Activated T-cell treated with anti-CD3 and anti-CD28 coated beads for 4 hours (primary cell): ENCODE measurements at places on chromosomes 11 and 22.

DNA sequence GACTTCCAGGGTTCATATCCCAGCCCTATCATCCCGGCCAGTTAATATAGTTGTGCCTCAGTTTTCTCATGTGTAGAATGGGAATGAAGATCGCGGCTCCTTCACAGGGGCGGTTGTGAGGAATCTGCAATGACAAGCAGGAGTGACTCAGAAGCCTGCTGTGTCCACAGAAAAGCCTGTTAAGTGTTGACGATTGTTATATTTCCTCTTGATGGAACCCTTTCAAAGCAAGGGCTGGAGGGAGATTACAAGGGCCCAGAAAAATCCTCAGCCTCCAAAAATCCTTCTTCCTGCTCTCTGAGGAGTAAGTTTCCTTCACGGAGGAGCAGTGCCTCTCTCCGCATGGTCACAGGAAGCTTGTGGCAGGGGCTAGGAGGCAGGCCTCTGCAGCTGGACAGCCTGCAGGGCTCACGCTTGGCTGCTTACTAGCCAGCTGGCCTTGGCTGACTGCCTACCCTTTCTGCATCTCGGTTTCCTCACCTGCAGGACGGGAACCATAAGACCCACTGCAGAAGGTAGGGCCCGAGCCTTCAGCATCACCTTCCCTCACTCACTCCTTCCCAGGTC, 63.4 kb downstream of the CACNG2 start:
- DNase-seq = no peak

GRCh38 chr11:91187314-91187713, 964.5 kb upstream of the CHORDC1 start:
- DNase-seq = no peak

GRCh38 chr11:45852712-45853101, 5.4 kb downstream of the CRY2 start:
- DNase-seq = no peak

- no peak for DNase-seq
Measured at GRCh38 chr11:19595499-19595839, 117.2 kb upstream of the NAV2 start.

DNA sequence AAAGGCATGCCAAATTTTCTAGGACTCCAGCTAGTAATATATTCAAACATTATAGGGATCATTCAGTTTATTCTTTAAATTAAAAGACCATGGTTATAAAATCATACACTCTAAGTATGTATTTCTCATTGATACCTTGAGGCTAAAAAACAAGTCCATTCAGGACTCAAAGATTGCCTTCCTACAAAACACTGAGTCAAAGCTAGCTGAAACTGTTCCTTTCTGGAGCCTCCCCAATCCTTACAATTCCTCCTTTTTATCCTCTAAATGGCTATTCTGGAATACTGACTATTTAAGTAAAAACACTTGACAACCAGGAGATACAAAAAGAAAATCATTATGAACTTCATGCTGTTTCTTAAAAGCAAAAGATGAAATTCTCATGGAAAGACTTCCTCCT, 4.9 kb upstream of the TTLL12 start:
- DNase-seq = no peak

GRCh38 chr11:134412203-134413042, at the start of gene B3GAT1:
TSS of gene B3GAT1 (minus strand) at chr11:134412242. CDS start at chr11:134387659, 24,583 bp downstream.
- DNase-seq = no peak

- no peak for DNase-seq
Measured at GRCh38 chr11:57785072-57785471, 23.5 kb downstream of the CTNND1 start.

GRCh38 chr11:77206264-77207018, 78.4 kb downstream of the MYO7A start:
- DNase-seq = no peak

DNA sequence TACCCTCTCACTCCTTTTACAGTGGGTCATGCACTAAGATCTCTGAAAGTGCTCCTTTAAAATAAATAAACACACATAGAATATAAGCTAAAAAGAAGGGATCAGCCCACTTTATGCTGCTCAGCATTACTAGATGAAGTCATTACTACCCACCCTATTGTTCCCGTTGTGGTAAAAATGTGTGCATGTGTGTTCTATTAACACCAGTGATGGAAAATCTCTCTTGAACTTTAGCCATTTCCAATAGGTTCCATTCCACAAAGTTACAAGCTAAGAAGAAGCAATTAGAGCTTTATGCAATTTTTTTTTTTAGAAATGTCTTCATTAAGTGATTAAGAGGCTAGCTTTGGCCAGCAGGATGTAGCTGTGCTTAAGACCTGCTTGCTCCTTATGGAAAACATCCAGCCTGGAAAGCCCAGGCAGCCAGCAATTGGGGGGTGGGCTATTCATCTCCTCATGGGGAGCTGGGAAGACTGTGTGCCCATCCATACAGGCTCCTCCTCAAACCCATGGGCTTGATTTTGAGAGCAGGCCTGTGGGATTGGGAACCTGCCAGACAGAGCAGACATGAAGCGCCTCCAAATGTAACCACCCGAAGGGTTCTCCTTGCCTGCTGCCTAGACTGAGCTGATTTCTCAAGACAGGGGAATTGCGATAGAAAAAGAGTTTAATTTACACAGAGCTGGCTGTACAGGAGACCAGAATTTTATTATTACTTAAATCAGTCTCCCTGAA, 92.9 kb upstream of the PARVA start:
- no peak for DNase-seq

GRCh38 chr22:24240381-24240780, 4.5 kb downstream of the GGT5 start:
- DNase-seq = no peak

DNA sequence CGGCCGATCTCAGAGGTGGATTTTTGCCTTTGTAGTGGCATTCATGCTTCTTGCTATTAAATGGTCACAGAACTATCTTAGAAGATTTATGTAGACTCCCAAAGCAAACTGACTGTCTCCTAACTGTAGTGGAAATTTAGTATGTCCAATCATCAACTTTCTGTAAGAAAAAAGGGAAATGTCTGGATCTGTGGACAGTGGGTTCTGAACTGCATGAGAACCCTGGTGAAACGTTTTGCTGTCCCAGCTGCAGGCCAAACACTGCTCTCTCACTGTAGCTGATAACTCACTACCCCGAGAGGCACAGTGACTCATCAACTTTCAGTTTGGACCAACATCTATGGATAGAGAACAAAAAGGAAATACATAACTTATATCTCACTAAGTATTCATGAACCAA, 387.1 kb downstream of the SOX6 start:
- DNase-seq = no peak

- DNase-seq = no peak
Measured at GRCh38 chr11:78050964-78051831, 12.5 kb upstream of the THRSP start.

GRCh38 chr22:42425337-42425988, 6.7 kb downstream of the NFAM1 start:
- no peak for DNase-seq

DNA sequence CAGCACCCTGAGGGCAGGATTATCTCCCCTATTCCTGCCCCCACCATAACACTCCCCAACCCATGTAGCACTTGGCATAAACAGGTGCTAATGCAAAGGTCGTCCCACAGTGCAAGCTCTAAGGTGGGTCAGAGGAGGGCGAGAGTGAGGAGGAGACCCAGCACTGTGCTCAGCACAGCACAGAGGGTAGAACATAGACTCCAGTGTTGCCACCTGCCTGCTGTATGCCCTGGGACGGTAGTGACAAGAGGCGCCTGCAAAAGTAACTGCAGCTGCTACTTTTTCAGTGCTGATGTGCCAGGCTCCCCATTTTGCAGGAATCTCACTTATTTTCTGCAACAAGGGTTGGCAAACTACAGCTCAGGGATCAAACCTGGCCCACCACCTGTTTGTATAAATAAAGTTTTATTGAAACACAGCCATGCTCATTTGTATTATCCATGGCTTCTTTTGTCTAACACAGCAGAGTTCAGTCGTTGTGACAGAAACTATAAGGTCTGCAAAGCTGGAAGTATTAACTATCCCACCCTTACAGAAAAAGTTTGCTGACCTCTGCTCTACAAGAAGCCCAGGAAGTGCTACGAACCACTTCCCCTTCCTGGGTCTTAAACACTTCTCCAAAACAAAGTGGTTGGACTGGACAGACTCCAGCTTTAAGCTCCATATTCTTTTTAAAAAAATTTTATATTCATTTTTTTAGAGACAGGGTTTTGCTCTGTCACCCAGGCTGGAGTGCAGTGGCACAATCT, 16.9 kb upstream of the CDC42BPG start:
- DNase-seq = no peak

DNA sequence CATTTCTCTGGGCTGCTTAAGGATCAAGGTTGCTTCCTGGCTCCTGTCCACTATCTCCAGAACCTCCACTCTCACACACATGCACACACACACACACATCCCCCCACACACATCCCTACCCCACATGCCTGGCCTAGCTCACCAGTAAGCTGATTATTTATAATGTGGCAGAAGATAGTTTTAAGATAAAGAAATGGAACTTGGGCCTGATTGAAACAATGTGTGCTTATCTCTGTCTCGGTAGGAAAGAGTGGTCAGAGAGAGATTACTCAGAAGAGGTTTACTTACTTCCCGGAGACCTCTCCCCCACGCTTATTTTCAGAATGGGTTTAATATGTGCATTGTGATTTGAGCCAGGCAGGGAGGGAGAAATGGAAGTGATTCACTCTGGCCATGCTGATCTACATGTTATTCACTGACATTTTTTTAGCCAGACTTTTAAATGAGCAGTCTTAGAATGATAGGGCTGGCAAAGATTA, 422.4 kb downstream of the TENM4 start:
- no peak for DNase-seq

- no peak for DNase-seq
Measured at GRCh38 chr11:123509737-123510578, 79.9 kb downstream of the GRAMD1B start.

GRCh38 chr11:30938171-30938570, 352.0 kb upstream of the MPPED2 start:
- DNase-seq = no peak

DNA sequence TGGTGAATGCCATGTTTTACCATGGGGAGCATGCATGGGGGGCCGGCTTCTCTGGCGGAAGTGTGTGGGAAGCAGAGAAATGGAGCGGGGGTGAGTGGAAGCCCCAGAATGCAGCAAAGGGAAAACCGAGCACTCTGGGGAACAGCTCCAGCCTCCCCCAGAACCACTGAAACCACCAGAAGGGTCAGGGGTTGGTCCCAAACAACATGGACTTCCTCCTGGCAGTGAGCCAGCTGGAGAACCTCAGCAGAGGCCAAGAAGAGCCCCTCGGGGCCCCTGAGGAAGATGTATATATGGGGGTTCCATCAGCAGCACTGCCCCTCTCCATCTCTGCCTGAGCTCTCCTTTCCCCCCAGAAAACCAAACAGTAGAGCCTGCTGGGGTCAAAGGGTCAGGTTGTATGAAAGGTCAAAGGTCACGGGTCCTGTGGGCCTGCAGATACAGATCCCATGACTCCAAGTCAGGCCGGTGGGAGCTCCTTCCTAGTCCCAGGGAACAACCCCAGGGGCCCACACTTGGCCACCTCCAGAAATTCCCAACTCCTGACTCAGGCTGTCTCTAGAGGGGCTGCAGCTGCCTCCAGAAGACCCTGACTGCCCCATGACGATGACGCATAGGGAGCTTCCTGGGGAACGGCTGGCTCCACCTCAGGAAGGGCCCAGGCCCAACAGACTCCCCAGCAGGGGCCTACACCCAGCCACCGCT, 48.5 kb upstream of the TIMP3 start:
- no peak for DNase-seq
